ENCODE measurements at places on chromosomes 13 and 19.

DNA sequence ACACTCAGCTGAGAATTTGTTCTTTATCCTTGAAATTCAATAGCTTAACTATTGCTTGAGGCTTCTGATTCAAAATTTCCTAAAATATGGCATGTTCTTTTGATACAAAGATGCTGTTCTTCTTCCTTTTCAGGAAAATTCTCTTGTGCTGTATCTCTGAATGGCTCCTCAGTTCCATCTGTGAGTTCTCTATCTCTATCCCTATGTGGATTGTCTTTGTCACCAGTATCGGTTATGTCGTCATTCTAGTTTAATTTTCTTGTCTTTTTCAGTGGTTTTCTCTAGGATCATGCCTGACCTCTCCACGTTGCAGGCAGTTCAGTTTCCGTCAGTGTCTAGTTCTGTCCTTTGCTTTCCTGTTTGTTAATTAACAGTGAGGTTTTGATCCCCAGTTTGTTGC is 104.6 kb upstream of the GJB6 start:
- no peaks in the 10 kb centered on the region for H3K27me3 ChIP-seq
- no peak for DNase-seq
- H3K36me3 ChIP-seq = no peaks in the 10 kb centered on the region
- no peaks in the 10 kb centered on the region for H3K4me1 ChIP-seq

- DNase-seq = no peak
- no peaks in the 10 kb centered on the region for H3K27me3 ChIP-seq
- H3K36me3 ChIP-seq = no peaks in the 10 kb centered on the region
- H3K4me1 ChIP-seq = no peaks in the 10 kb centered on the region
- H3K27ac ChIP-seq = no peak overlapping the region
Observed at GRCh38 chr13:91248249-91248648, 99.2 kb upstream of the MIR17HG start.

- H3K27ac ChIP-seq = no peak overlapping the region
- no peak for DNase-seq
- no peaks in the 10 kb centered on the region for H3K36me3 ChIP-seq
- no peak overlapping the region for H3K4me3 ChIP-seq
- no peaks in the 10 kb centered on the region for H3K4me1 ChIP-seq
Observed at GRCh38 chr13:106479929-106480328, 55.5 kb downstream of the EFNB2 start.

- peak within 1 kb of the TSS; percentile 97 for H3K27ac ChIP-seq
- H3K4me1 ChIP-seq = peaks cover 5% of the 10 kb centered on the region
- DNase-seq = peak; percentile 99
- no peaks in the 10 kb centered on the region for H3K36me3 ChIP-seq
Observed at GRCh38 chr19:57362997-57363687, at the start of the genes TRAPPC2B and ZNF547. Gene TRAPPC2B, plus strand, starts transcription at chr19:57363551. Its CDS starts 1,283 bp downstream, at chr19:57364834. Gene ZNF547, plus strand, starts transcription at chr19:57363551. Its CDS starts 5,005 bp downstream, at chr19:57368556.

GRCh38 chr13:107079423-107080049 is 511.6 kb upstream of the ARGLU1 start:
- H3K4me1 ChIP-seq = no peaks in the 10 kb centered on the region
- H3K4me3 ChIP-seq = no peak overlapping the region
- no peaks in the 10 kb centered on the region for H3K36me3 ChIP-seq
- DNase-seq = no peak
- H3K27ac ChIP-seq = no peak overlapping the region
- no peaks in the 10 kb centered on the region for H3K27me3 ChIP-seq

GRCh38 chr19:54707962-54708361 is 16.3 kb upstream of the KIR3DL3 start:
- no peak for DNase-seq
- no peak overlapping the region for H3K4me3 ChIP-seq
- no peaks in the 10 kb centered on the region for H3K4me1 ChIP-seq
- no peak overlapping the region for H3K27ac ChIP-seq
- peaks cover 2% of the 10 kb centered on the region for H3K27me3 ChIP-seq

- no peak for DNase-seq
- H3K36me3 ChIP-seq = peaks cover 2% of the 10 kb centered on the region
- H3K4me3 ChIP-seq = peak within 1 kb of the TSS; percentile 75
- H3K27me3 ChIP-seq = no peaks in the 10 kb centered on the region
- peak within 1 kb of the TSS; percentile 89 for H3K27ac ChIP-seq
- peaks cover 15% of the 10 kb centered on the region for H3K4me1 ChIP-seq
Observed at GRCh38 chr19:41310033-41310831, at the start of gene CCDC97. Gene CCDC97, plus strand, starts transcription at chr19:41310172. Its CDS starts 139 bp downstream, at chr19:41310311.

DNA sequence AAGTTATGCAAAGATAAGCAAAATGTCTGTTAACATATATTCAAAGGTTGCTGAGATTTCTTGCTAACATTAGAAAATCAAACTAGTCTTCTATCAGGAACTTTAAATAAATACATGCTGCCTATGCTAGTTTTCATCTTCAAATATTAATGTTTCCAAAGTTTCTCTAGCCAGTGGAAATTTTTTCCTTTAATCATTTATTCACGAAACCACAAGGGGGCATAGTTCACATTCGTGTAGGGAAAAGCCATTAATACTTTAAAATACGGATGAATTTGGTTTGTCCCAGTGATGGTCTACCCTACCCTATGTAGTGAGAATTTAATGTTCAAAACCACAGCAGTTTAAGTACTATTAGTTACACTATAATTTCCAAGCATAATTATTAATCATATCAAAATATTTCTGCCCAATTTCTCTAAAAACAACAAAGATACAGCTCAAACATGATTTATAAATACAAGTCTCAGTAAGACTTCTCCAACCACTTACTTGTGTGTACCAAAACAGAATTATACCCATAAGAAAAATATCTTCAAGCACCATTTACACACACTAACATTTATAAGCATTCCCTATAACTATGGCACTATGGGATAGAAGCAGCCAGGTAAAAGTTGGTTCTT is 16.2 kb downstream of the NUFIP1 start:
- 0 out of 2 replicates have a peak, but pooled peaks cover under 1% of the 10 kb centered on the region for H3K36me3 ChIP-seq
- DNase-seq = no peak
- H3K4me3 ChIP-seq = no peak overlapping the region
- no peaks in the 10 kb centered on the region for H3K27me3 ChIP-seq
- peaks cover 5% of the 10 kb centered on the region for H3K4me1 ChIP-seq

GRCh38 chr19:6267552-6268381 is 12.0 kb downstream of the MLLT1 start:
- H3K27me3 ChIP-seq = no peaks in the 10 kb centered on the region
- H3K27ac ChIP-seq = no peak overlapping the region
- no peak for DNase-seq
- no peaks in the 10 kb centered on the region for H3K4me1 ChIP-seq
- H3K4me3 ChIP-seq = no peak overlapping the region

- peak within 1 kb of the TSS; percentile 96 for H3K27ac ChIP-seq
- peaks cover 21% of the 10 kb centered on the region for H3K36me3 ChIP-seq
- H3K4me1 ChIP-seq = peaks cover 16% of the 10 kb centered on the region
- no peak for DNase-seq
- no peaks in the 10 kb centered on the region for H3K27me3 ChIP-seq
Observed at GRCh38 chr19:38617764-38618589, at the start of gene MAP4K1. Gene MAP4K1, minus strand, starts transcription at chr19:38617953. Its CDS starts 58 bp downstream, at chr19:38617895.

DNA sequence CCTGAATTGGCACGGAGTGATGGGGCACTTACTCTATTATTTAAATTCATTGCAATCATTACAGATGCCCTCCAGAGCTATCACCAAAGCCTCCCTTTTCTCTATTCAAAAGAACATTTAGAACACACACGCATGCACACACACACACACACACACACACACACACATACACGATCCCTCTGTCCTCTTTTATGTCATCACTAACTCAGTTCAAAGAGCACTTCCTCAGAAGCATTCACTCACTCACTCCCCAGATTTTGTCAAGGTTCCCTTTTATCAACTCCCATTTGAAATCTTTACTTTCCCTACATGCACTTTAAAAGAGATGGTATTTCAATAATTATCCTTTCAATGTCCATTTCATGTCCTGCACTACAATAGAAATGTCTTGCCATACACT is 22.4 kb upstream of the IGFL4 start:
- H3K27me3 ChIP-seq = peaks cover 2% of the 10 kb centered on the region
- peaks cover 2% of the 10 kb centered on the region for H3K4me1 ChIP-seq
- DNase-seq = no peak
- H3K36me3 ChIP-seq = no peaks in the 10 kb centered on the region
- H3K27ac ChIP-seq = no peak overlapping the region
- no peak overlapping the region for H3K4me3 ChIP-seq

DNA sequence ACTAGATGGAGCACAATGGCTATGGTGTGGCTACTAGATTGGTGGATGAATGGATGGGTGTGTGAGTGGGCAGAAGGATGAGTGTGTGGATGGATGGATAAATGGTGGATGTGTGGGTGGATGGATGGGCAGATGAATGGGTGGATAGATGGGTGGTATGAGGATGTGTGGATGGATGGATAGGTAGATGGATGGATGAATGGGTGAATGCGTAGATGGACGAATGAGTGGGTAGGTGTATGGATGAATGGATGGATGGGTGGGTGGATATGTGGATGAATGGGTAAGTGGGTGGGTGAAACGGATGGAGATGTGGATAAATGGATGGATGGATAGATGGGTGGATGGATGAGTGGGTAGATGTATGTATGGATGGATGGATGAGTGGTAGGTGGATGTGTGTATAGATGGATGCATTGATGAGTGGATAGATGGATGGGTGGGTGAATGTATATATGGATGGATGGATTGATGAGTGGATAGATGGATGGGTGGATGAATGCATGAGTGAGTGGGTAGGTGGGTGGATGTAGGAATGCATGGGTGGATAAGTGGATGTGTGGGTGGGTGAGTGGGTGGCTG is 114.2 kb downstream of the TEX29 start:
- no peaks in the 10 kb centered on the region for H3K36me3 ChIP-seq
- no peaks in the 10 kb centered on the region for H3K27me3 ChIP-seq
- DNase-seq = no peak
- no peak overlapping the region for H3K4me3 ChIP-seq
- H3K27ac ChIP-seq = no peak overlapping the region

DNA sequence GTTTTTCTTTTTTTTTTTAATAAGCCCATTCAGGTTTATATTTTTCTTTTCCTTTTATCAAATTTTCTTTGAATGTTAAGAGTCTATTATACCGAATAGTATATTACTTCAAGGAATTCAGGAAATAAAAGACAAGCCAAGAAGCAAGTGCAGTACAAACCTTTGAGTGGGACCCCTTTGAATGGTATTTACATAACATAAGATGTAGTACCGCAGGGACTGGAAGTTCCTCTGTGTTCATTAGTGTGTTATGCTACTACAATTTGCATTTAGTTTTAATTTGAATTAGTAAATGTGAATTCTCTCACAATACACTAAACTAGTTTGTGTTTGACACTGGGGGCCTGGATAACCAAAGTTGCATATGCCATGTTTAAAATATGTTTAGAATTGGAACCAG is 339.5 kb downstream of the DCT start:
- DNase-seq = no peak
- no peak overlapping the region for H3K27ac ChIP-seq
- H3K36me3 ChIP-seq = no peaks in the 10 kb centered on the region
- no peaks in the 10 kb centered on the region for H3K4me1 ChIP-seq

DNA sequence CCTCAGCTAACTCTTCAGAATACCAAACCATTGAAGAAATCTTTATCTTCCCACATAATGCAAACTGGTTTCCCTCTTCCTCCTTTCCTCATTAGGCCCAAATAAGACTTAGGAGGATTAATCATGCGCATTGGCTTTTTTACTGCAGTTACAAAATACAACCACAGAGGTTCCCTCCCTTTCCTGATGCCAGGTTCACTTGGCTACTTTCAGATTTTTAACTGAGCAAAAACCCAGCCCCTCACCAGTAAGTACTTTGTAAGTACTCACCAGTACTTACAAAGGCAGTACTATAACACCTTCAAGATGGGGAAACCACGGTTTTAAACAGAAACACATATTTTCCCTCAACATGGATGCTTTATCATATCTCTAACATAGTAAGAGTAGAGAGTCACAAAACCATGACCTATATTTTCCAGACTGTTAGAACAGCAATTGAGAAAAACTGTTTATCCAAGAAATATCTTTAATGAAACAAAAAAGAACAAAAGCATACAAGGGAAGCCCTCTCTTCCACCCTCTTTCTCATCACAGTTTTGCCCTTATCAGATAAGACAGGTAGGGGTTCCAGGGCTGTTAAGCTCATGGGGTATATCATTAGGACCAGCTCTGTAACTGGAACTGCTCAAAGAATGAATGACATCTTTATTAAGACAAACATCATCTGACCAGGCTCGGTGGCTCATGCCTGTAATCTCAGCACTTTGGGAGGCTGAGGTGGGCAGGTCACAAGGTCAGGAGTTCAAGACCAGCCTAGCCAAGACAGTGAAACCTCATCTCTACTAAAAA is 12.7 kb downstream of the FOXO1 start:
- no peak for DNase-seq
- H3K4me1 ChIP-seq = no peaks in the 10 kb centered on the region
- H3K4me3 ChIP-seq = no peak overlapping the region
- H3K27me3 ChIP-seq = no peaks in the 10 kb centered on the region

- no peaks in the 10 kb centered on the region for H3K27me3 ChIP-seq
- H3K36me3 ChIP-seq = no peaks in the 10 kb centered on the region
- H3K4me1 ChIP-seq = no peaks in the 10 kb centered on the region
- DNase-seq = no peak
- no peak overlapping the region for H3K27ac ChIP-seq
Observed at GRCh38 chr13:65985612-65986011, 1244.5 kb downstream of the PCDH9 start.

DNA sequence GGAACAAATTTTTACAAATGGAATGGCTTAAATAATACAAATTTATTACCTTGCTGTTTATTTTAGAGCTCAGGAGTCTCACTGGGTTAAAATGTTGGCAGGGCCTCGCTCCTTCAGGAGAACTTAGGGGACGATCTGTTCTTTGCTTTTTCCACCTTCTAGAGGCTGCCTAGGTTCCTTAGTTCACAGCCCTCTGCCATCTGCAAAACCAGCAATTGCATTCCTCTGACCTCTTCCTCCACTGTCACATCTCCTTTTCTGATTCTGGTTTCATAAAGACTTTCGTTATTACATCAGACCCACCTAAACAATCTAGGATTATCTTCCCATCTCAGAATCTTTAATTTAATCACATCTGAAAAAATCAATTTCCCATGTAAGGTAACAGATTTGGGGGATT is 249.6 kb upstream of the SPRY2 start:
- H3K27ac ChIP-seq = no peak overlapping the region
- H3K36me3 ChIP-seq = no peaks in the 10 kb centered on the region
- DNase-seq = no peak
- H3K4me3 ChIP-seq = no peak overlapping the region
- no peaks in the 10 kb centered on the region for H3K27me3 ChIP-seq
- H3K4me1 ChIP-seq = no peaks in the 10 kb centered on the region

DNA sequence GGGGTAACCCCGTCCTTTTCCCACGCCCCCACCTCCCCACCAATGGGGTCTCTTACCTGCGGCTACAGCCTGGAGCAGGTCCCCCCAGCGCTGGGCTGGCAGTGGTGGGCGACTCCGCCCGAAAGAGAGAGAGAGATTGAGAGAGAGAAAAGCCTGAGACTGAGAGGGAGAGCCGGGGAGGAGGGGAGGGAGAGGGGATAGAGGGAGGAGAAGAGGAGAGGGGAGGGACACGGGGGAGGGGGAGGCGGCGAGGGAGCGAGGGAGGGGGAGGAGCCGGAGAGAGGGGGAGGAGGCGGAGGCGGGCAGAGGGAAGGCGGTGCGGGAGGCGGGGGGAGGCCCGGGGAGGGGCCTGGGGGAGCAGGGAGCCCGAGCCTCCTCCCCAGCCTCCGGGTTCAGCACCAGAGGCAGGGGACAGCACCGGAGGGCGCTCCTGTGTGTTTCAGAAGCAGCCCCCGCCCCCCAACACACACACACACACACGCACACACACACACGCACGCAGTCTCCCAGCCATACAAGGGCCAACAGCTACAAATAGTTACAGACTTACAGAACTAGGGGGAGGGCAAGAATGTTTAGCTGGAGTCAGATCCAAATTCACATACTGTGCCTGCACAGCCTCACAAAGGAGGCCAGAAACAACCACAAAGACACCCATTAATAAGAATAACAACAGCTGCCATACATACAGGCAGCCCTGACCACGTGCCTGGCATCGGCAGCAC is at the start of gene SLC8A2:
TSS of gene SLC8A2 (minus strand) at position 161 of the 725 bp plus-strand sequence. CDS start 5,490 bp downstream, outside the sequence.
- H3K4me1 ChIP-seq = no peaks in the 10 kb centered on the region
- peak within 1 kb of the TSS; percentile 31 for H3K4me3 ChIP-seq
- H3K27ac ChIP-seq = no peak within 1 kb of the TSS
- DNase-seq = no peak
